EH (cell line): ENCODE measurements at places on chromosomes 13 and 19.

GRCh38 chr13:106416645-106417044 lies 118.8 kb downstream of the EFNB2 start:
- no peak for DNase-seq

- peak; percentile 52 for DNase-seq
Measured at GRCh38 chr19:45780448-45781213, 1.7 kb downstream of the DMPK start.

DNA sequence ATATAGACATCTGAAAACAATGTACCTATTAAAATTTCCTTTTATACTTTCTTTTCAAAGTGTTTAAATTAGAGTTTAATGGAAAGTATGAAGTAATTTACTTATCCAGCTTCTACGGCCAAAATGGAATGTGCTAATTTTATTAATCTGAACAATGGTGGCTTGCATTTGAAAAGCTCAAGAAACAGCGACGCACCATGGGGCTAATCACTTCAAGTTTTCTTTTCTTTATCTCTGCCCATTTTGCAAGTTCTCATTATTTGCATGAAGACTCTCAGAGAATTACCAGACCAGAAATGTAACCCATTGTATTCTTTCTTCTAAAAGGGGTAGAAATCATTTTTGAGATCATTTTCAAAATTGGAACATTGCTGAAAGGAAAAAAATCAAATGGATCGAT lies 204.0 kb upstream of the STARD13 start:
- no peak for DNase-seq

GRCh38 chr13:46489586-46490023 lies 63.4 kb upstream of the LRCH1 start:
- DNase-seq = peak; percentile 93

DNA sequence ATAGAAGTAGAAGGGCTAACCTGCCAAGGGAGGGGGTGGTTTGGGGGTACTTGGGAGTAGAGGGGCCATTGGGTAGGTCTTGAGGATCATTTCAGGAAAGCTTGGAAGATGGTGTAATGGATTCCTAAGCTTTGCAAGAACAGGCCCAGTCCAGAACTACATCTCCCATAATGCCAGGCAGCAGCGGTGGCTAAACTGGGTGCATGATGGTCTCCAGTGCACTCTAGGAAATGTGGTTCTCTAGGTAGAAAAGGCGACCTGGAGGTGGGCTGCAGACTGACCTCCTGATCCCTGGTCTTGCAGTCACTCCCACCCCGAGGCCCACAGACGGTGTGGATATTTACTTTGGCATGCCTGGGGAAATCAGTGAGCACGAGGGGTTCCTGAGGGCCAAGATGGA lies 3.8 kb downstream of the APLP1 start:
- no peak for DNase-seq

DNA sequence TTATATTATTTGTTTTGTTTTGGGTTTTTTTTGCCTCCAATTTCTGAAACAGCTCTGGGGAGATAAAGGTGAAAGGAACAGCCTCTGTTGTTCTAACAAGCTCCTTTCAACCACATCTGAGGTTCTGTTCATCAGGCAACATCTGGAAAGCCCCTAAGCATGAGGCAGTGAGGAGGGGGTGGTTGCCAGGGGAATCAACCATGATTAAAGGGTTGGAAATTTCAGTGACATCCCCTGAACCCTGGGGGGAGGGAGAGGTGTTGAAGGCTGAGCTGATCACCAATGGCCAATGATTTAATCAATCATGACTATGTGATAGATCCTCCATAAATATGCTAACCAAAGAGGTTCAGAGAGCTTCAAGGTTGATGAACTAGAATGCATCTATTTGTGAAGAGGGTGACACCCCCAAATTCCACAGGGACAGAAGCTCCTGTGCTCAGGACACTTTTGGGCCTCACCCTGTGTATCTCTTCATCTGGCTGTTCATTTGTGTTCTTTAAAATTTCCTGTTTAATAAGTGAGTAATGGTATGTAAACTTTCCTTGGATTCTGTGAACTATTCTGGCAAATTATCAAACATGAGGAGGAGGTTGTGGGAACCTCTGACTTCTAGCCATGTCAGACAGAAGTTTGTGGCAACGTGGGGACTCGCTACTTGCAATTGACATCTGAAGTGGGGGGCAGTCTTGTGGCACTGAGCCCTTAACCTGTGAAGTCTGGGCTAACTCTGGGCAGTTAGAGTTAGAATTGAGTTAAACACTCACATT lies 221.3 kb downstream of the NHLRC3 start:
- DNase-seq = peak; percentile 21

DNA sequence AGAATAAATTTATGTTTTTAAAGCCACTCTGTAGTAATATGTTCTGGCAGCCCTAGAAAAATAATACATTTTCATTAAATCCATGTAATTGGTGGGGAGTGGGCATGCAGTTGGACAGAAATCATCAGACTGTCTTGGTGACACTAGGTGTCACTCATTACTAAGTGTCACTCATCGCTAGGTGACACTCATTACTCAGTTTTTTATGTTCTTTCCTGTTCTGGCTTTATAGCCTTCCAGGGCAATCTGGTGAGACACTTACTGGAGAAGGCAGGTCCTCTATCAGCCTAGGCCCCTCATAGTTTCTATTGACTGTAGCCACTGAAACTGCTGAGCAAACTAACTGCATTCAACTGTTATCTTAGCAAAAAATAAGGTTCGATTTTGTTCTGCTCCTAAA lies 542.1 kb downstream of the SLITRK1 start:
- DNase-seq = no peak

- DNase-seq = no peak
Measured at GRCh38 chr13:108120302-108120701, 95.0 kb downstream of the LIG4 start.

- DNase-seq = no peak
Measured at GRCh38 chr13:73870036-73870741, 264.0 kb downstream of the KLF12 start.

DNA sequence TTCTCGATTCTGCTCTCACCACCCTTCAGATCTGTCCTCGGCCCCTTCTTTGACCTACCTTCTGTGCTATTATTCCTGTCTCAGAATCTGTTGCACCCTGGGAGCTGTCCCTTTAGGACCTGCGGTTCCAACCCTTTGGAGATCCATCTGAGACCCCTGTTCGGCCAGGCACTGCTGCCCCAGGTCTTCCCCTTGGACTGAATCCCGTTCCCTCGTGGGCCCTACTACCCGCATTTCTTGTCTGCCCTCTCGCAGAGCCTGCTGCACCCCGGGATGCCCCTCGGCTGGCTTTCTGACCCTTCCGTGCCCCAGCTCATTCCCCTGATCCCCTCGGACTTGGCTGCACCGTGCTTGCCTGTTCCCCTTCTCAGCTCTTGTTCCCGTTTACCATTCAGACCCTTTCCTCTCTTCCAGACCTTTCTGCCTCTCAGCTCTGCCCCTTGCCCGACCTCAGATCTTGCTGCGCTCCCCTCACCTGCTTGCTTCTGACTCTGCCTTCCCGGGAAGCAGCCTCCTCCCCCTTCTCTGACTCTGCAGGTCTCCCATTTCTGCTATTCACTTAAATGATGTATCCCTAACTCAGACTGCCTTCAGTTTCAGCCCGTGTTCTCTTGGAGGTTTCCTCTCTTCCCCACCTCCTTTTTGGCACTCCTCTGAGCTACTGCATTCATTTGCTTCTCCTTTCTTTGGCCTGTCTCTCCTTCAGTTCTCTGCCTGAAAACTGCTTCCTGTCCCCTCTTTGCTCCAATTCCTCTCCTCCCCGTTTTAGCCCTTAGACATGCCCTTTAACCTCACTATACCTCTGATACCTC lies 1.1 kb downstream of the ARHGAP35 start:
- DNase-seq = peak; percentile 40

DNA sequence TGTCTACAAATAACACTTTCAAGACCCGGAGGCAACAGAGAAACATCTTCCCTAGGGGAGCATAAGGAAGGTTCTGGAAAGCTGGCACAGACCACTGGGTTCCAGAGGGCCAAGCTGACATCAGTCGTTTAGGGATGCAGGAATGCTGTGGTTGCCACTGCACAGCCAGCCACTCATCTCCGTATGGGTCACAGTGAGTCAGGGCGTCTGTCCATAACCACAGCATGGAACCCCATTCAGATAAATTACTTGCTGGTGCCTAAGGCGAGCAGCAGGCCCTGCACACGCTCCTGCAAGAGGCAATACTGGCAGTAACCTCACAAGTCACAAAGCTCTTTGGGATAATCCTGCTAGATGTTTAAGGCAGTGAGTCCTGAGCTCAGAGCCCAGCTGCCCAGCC lies 140.9 kb upstream of the UBL3 start:
- DNase-seq = peak; percentile 98

- DNase-seq = no peak
Measured at GRCh38 chr13:22945321-22946226, 235.2 kb upstream of the SGCG start.

DNA sequence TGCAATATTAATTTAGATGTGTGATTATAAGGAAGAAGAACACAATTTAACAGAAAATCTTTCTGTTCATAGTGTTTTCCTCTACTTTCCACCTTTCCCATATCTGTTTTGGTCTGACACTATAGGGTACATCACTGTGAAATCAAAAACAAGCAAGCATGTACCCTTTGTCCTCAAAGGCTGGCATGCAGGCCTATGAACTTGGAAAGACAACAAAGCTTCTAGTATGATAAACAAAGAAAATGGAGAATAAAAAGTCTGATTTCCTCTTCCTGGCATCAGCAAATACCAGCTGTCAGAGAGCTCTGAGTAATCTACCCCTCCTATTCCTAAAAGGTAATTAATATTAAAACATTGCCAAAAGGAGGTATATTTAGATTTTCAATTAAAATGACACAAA lies 5.6 kb upstream of the NEK3 start:
- no peak for DNase-seq

- no peak for DNase-seq
Measured at GRCh38 chr19:2219726-2220125, 16.4 kb downstream of the PLEKHJ1 start.

GRCh38 chr19:8257052-8257443 lies 47.9 kb downstream of the CERS4 start:
- DNase-seq = peak; percentile 36

DNA sequence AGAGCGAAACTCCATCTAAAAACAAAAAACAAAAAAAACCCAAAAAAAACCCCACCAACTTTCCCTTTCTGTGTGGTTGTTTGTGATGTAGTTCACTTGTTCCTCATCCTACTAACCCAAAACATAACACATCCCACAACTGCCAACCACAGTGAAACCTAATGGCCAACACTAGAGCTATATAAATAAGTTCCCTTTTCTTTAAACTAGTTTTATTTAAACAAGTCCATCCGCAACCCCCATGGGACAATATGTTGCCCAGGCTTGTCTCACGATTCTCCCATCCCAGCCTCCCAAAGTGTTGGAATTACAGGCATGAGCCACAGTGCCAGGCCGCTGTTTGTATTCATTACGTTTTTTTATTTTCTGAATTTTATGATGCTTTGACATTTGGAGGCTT lies 71.2 kb upstream of the ADGRE5 start:
- DNase-seq = no peak

GRCh38 chr13:90015565-90016507 lies 1331.7 kb upstream of the MIR17HG start:
- no peak for DNase-seq

- DNase-seq = no peak
Measured at GRCh38 chr19:57111329-57111644, 8.5 kb upstream of the USP29 start.

DNA sequence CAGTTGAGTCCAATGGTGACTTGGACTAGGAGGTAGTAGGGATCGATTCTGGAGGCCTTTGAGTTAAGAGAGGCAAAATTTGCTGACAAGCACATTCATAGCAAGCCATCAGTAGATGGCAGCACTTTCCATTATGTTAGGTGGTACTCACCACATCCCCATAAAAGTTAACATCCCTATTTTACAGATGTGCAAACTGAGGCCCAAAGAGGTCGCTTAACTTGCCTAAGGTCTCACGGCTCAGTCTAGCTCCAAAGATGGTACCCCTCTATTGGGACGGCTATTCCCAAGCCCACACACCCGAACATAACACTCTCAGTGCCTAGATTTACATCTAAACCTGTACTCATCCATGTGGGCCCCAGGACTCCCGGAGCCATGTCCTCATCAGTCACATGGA lies 21.5 kb upstream of the FOSB start:
- DNase-seq = peak; percentile 55

- DNase-seq = peak; percentile 87
Measured at GRCh38 chr19:44745341-44745831, 3.1 kb upstream of the BCL3 start.

- no peak for DNase-seq
Measured at GRCh38 chr19:10995926-10996600, 35.2 kb downstream of the SMARCA4 start.

DNA sequence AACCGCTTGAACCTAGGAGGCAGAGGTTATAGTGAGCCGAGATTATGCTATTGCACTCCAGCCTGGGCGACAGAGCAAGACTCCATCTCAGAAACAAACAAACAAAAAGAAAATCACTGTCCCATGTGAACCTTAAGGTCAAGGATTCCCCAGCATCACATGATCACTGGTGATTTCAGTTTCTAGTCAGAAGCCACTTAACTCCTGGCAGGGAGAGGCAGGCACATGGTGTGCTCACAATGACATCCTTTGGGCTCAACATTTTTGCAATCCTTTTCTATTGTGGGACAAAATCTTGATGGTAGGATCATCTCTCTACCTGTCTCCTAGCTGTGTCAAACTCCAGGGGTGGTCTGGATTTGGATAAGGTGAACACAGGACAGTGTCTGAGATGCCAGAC lies 12.1 kb downstream of the AKAP8 start:
- no peak for DNase-seq

DNA sequence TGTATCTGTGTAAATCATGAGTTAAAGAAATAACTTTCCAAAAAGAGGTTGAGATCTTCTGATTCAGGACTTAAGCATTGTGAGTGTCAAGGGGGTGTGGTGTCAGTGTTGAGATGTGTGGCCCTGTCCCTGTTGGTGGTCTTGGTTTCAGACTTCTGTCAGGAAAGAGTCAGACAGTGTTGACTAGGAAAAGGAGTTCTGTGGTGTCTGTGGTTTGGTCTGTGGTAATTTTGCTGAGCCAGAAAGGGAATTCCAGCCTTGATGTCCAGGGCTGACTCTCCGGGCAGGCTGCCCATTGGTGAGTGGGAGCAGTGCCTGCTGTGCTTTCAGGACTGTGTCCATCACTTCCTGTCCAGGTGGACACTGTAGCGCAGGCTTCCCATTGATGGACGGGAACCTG lies 39.8 kb upstream of the IGFL4 start:
- peak; percentile 86 for DNase-seq

DNA sequence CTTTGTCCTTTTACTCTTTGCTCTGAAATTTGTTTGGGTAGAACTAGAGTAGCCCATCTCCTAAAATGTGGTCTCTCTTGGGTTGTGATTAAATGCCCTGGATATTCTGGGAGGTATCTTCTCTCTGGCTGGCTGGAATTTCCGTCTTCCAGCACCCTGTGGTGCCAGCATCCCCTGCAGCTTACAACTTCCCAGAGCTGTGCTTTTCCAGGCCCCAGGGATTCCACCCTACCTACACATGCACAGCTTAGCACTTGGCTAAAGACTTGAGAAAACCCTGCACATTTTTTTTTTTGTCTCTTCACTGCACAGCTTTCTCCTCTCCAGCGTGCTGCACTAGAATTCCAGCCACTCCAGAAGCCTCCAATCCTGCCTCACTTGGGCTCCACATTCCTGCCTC lies 334.7 kb downstream of the IRS2 start:
- DNase-seq = no peak
